ENCODE measurements at places on chromosomes 2 and 18.
A peak's percentile ranks its signal among the peaks of the same experiment; 100 is the strongest.

DNA sequence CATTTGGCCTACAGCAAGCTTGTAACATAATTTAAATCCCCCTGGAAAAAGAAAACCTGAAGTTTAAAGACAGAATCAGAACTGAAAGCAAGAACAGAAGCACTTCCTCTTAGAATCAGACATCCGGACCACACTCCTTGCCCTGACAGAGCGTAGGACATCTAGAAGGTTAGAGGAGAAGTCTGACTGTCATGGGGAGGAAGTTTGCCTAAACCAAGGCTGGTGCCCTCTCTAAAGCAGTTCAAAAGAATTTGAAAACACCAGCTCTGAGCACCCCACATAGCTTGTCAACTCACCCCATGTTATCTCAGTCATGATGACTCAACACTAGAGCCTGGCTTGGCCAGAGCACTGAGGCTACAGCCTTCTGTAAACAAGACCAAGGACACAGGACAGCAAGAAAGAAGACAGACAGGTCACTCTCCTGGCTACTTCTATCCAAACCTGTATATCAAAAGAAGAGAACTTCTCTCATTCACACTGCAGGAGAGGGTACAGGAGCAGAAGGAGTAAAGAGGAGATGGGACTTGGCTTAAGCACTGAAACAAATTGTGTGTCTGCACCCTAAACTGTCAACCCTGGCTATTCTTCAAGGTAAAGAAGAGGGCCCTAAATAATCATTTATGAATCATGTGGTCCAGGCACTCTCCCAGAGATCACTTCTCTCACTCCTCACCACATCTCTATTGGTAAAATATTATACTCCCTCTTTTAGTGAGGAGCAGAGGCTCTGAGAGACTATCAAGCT lies 198.6 kb downstream of the MEMO1 start:
- H3K4me1 ChIP-seq: peaks cover 11% of the 10 kb centered on the region
- H3K4me3 ChIP-seq: peak overlapping the region; percentile 35
- H3K27ac ChIP-seq: no peak overlapping the region
- no peaks in the 10 kb centered on the region for H3K36me3 ChIP-seq

- no peak for DNase-seq
- H3K27ac ChIP-seq: no peak overlapping the region
- no peak overlapping the region for H3K4me3 ChIP-seq
- no peaks in the 10 kb centered on the region for H3K36me3 ChIP-seq
- H3K27me3 ChIP-seq: no peaks in the 10 kb centered on the region
Measured at GRCh38 chr2:162490052-162490717, 146.3 kb downstream of the GCA start.

DNA sequence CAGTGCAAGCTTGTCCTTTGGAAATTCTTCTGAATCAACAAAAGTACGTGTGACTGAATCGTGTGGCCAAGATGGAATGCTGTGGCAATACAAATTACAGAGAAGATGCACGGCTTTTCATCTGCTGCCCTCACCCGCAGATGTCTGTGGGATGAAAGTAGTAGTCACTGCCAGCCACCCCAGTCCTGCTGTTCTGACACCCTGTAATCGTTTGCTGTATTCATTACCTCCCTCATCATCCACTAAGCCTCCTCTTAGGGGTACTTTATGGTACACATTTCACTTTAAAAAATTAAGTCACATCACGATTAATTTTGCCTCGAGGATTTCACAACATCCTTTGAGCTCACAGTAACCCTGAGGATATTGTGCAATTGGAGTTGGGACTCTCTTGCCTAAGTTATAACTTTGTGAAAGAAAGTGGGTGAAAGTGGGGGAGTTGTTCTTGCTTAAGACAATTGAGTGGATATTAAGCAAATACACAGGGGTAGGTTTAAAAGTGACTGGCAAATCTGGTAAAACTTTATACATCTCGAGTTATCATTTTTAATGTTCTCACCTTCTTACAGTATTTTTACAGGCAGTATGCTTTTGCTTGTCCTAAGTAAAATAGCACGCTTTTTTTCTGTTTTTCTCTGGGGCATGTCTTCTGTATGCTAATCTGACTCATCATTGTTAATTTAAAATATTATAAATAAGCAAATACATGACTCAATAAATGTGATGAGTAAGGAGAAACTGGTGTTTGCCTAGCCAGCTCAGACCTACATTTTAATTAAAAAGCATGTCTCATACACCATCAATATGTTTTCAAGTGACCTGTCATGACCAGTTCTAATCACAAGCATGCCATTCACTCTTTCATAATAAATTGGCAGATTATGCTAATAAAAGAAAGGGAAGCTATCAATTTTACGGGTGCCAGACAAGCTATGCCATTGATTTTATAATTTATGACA lies 680.9 kb downstream of the IRS1 start:
- no peak for DNase-seq
- no peaks in the 10 kb centered on the region for H3K36me3 ChIP-seq
- H3K27me3 ChIP-seq: no peaks in the 10 kb centered on the region
- no peaks in the 10 kb centered on the region for H3K4me1 ChIP-seq
- H3K4me3 ChIP-seq: no peak overlapping the region

GRCh38 chr2:175887776-175888175 lies 114.3 kb downstream of the LNPK start:
- no peak overlapping the region for H3K27ac ChIP-seq
- H3K36me3 ChIP-seq: no peaks in the 10 kb centered on the region
- no peaks in the 10 kb centered on the region for H3K27me3 ChIP-seq
- H3K4me1 ChIP-seq: peaks cover 29% of the 10 kb centered on the region
- no peak overlapping the region for H3K4me3 ChIP-seq

- H3K27ac ChIP-seq: no peak overlapping the region
- peak; percentile 51 for DNase-seq
- H3K4me3 ChIP-seq: peak overlapping the region; percentile 86
Measured at GRCh38 chr2:62704654-62705006, 883 bp upstream of the EHBP1 start.

DNA sequence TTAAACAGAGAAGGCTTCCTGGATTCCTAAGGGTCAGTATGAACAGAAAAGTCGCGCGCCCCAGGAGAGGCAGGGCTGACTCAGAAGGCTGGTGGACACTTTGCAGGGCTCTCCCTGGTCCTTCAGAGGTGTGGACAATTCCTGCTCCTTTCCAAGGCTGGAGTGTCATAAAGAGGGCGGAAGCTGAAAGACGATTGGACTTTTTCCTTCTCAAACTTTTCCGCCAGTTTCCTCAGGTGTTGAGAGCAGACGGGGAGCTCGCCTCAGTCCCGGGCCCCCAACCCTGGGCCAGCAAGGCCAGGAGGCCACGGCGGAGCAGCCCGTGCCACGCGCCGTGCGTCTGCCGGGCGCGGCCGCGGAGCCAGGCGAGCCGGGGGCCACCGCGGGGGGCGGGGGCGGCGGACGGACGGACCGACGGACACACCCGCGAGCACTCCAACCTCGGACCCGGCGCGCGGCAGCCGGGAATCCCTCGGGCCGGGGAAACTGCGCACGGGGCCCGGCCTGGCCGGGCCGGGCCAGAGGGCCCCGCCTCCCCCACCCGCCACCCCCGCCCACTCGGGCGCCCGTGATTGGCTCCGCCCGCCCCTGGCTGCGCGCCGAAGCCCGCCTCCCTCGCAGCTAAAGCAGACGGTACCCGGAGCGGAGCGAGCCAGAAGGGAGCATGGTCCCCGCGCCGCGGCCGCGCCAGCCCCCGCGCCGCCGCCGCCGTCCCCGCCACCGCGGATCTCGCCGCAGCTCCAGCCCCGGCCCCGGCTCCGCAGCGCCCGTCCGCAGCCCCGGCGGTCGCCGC lies at the start of gene KLHL29:
TSS of gene KLHL29 (plus strand) at position 629 of the 793 bp plus-strand sequence. CDS start 177,018 bp downstream, outside the sequence.
- peak within 1 kb of the TSS; percentile 66 for H3K4me3 ChIP-seq
- no peak within 1 kb of the TSS for H3K27ac ChIP-seq
- peaks cover 50% of the 10 kb centered on the region for H3K4me1 ChIP-seq
- no peaks in the 10 kb centered on the region for H3K27me3 ChIP-seq
- DNase-seq: peak; percentile 87

GRCh38 chr18:33440060-33441043 lies at the start of gene CCDC178:
CCDC178 (minus strand) TSS chr18:33440721; CDS start chr18:33412088, 28,633 bp downstream.
- H3K36me3 ChIP-seq: no peaks in the 10 kb centered on the region
- no peak for DNase-seq
- no peaks in the 10 kb centered on the region for H3K4me1 ChIP-seq
- H3K27ac ChIP-seq: no peak within 1 kb of the TSS

GRCh38 chr2:11629851-11630250 lies 40.1 kb downstream of the NTSR2 start:
- no peak overlapping the region for H3K4me3 ChIP-seq
- H3K27ac ChIP-seq: no peak overlapping the region
- no peak for DNase-seq

DNA sequence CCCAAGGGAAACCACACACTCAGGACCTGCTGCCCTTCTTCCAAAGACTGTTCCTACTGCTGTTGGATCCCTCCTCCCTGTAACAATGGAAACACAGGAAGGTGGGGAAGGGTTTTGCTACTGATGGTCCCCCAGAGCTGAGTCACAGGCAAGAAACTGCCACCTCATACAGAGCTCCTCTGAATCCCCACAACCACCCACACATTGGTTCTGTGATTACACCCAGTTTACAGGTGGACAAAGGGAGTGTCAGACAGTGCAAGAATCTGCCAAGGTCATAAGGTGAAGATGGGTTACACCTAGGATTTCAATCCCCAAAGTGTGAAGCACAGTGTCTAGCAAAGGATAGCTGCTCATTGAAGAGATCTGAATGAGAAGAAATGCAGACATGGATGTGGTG lies 141.7 kb upstream of the LMAN1 start:
- H3K27ac ChIP-seq: no peak overlapping the region
- no peaks in the 10 kb centered on the region for H3K27me3 ChIP-seq
- no peaks in the 10 kb centered on the region for H3K36me3 ChIP-seq
- no peak overlapping the region for H3K4me3 ChIP-seq

DNA sequence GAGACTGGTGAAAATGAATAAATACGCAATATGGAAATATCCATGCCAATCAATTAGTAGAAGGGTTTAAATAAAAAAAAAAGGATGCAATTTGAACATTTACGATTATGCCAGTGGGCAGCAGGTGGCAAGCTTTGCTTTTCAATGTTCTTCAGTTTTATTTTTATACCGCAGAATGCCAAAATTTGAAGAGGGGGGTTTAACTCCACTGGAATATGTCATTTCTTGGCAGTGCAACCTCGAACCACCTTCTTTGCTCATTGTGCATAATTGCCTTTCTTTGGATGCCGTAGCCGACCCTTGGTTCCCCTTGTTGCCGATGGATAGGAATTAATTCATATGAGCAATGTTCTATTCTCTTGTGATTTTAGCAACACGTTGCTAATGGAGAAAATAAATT lies 88.0 kb downstream of the LTBP1 start:
- H3K27ac ChIP-seq: no peak overlapping the region
- DNase-seq: no peak
- no peaks in the 10 kb centered on the region for H3K36me3 ChIP-seq
- H3K27me3 ChIP-seq: no peaks in the 10 kb centered on the region

- DNase-seq: no peak
- H3K27me3 ChIP-seq: no peaks in the 10 kb centered on the region
- H3K4me3 ChIP-seq: no peak overlapping the region
- no peak overlapping the region for H3K27ac ChIP-seq
Measured at GRCh38 chr18:39191931-39192330, 1626.3 kb upstream of the CELF4 start.

- H3K4me1 ChIP-seq: no peaks in the 10 kb centered on the region
- no peak for DNase-seq
- H3K4me3 ChIP-seq: no peak overlapping the region
Measured at GRCh38 chr18:26862084-26862483, 3.4 kb downstream of the AQP4 start.

- no peak for DNase-seq
- no peak overlapping the region for H3K4me3 ChIP-seq
- H3K36me3 ChIP-seq: no peaks in the 10 kb centered on the region
- no peaks in the 10 kb centered on the region for H3K4me1 ChIP-seq
Measured at GRCh38 chr18:66534110-66534509, 69.8 kb downstream of the CDH19 start.

DNA sequence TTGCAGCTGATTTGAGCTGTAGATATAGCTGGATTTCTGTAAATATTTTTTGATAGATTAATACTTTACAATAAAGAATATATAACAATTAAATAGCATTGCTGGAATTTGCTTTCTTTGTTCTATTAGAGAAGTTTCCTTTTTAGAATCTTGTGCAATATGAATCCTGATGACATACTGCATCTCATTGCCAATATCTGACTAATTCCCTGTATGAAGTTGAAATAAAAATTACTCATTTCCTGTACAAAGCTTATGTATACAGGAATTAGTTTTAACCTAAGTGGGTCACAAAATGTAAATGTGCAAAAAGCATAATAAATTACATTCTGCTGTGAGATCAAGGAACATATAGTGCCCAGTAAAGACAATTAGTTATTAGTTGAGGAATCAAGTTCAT lies 72.8 kb upstream of the TMEFF2 start:
- H3K4me1 ChIP-seq: no peaks in the 10 kb centered on the region
- no peak overlapping the region for H3K27ac ChIP-seq
- no peaks in the 10 kb centered on the region for H3K36me3 ChIP-seq
- no peak overlapping the region for H3K4me3 ChIP-seq
- no peaks in the 10 kb centered on the region for H3K27me3 ChIP-seq

GRCh38 chr18:48139431-48140347 lies 209.2 kb upstream of the SMAD2 start:
- H3K4me1 ChIP-seq: no peaks in the 10 kb centered on the region
- DNase-seq: no peak
- H3K36me3 ChIP-seq: no peaks in the 10 kb centered on the region
- no peak overlapping the region for H3K27ac ChIP-seq
- H3K27me3 ChIP-seq: no peaks in the 10 kb centered on the region
- no peak overlapping the region for H3K4me3 ChIP-seq

DNA sequence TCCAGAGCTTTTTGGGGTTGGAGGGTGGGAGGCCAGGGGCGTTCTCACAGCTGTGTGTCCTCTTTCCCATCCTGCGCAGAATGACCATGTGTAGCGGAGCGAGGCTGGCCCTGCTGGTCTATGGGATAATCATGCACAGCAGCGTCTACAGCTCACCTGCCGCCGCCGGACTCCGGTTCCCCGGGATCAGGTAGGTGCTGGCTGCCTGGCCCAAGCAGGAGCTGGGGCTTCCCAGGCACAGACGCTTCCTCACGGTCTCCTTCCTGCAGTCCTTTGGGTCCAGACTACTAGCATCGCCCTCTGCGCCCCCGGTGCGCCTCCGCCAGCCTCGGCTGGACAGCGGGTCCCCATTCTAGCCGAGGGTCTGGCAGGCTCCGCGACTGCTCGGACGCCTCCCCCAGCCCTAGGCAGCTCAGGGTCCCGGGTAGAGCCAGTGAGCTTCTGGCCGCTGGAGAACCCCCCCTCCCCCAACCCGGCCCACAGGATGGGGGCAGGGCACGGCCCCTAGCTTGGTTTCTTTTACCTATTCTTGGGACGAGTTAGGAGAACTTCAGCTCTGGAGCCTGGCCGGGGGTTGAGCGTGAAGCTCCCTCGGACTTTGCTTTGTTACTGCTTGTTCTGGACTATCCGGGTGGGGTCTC lies 756 bp downstream of the ADCYAP1 start:
- no peaks in the 10 kb centered on the region for H3K4me1 ChIP-seq
- no peak overlapping the region for H3K4me3 ChIP-seq
- H3K27me3 ChIP-seq: no peaks in the 10 kb centered on the region
- no peak overlapping the region for H3K27ac ChIP-seq

- H3K4me1 ChIP-seq: peaks cover 60% of the 10 kb centered on the region
- DNase-seq: no peak
- peak overlapping the region; percentile 70 for H3K4me3 ChIP-seq
- H3K27ac ChIP-seq: peak overlapping the region; percentile 95
- peaks cover 36% of the 10 kb centered on the region for H3K36me3 ChIP-seq
- H3K27me3 ChIP-seq: no peaks in the 10 kb centered on the region
Measured at GRCh38 chr2:63843093-63843492, 1.4 kb downstream of the UGP2 start.
